ENCODE measurements at places on chromosomes 16 and 17.

DNA sequence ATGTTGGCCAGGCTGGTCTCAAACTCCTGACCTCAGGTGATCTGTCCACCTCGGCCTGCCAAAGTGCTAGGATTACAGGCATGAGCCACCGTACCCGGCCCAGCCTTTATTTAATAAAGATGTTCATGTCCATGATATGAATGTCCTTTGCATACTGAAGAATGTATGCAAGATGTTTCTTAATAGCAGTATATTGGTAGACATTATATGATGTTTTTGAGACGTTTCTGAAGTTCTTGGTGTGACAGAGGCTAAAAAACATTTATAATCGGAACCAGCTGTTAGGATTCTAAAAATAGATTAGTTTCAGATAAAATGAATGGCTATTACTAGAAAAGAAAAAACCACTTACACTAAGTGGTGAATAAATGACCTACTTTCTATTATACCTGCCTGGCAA, 11.8 kb downstream of the PDZD9 start:
- DNase-seq: peak; percentile 57

GRCh38 chr16:17302620-17303019, 168.1 kb downstream of the XYLT1 start:
- peak; percentile 59 for DNase-seq

DNA sequence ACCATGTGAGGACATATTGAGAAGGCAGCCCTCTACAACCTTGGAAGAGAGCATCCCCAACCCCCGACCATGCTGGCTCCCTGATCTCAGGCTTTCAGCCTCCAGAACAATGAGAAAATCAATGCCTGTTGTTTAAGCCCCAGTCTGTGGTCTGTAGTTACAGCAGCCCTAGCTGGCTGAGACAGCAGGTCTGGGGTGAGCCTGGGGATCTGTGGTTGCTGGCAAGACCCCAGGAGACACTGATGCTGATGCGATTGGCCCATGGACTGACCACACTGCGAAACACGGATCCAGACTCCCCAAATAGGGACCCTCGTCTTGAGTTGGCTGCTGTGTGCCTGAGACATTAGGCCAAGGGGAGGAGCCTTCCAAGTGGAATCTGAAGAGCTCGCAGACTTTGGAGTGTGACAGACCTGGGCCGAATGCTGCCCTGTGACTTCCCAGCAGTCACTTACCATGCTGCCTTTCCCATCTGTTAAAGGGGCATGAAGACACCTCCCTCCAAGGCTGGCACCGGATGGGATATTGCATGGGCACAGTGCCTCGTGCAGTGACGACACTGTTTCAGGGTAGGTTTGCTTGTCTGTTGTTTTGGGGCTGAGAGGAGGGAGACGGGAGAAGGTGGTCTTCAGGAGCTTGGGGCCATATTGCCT, 147.8 kb upstream of the RPL38 start:
- DNase-seq: no peak

DNA sequence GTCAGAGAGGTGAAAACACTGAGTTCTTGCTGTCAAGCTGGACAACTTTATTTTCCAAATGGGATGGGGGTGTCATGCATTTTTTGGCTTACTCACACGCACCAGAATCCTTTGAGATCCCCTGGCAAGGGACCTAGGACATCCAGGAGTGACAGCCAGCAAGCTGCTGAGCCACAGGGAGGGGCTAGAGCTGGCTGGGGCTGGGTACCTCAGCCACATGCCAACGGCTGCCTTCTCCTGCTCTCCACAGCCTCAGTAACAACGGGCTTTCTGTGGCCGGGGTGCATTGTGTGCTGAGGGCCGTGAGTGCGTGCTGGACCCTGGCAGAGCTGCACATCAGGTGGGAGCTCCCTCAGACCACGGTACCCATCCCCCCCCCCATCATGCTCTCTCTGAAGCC, 47.6 kb downstream of the NLRC5 start:
- no peak for DNase-seq

GRCh38 chr17:63246344-63246743, 199.8 kb downstream of the CYB561 start:
- peak; percentile 91 for DNase-seq

DNA sequence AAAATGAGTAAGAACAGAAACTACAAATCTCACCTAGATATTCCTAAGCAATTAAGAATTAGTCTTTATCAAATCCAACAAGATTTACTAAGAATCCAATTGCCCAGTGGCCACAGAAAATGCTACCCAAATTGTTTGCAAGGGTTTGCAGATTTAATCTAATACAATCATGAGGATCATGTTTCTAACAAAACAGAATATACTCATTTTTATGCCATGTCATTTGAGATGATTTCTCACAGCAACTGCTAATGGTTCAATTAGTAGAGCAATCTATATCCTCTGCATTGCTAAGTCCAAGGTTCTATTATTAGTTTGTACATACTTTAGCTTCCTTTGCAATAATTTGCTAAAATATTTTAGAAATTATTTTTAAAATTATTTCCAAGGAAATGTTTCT, 41.2 kb downstream of the HELZ start:
- no peak for DNase-seq

All from fibroblast of skin of right quadriceps (primary cell).